ENCODE measurements at places on chromosomes 3 and 15.

DNA sequence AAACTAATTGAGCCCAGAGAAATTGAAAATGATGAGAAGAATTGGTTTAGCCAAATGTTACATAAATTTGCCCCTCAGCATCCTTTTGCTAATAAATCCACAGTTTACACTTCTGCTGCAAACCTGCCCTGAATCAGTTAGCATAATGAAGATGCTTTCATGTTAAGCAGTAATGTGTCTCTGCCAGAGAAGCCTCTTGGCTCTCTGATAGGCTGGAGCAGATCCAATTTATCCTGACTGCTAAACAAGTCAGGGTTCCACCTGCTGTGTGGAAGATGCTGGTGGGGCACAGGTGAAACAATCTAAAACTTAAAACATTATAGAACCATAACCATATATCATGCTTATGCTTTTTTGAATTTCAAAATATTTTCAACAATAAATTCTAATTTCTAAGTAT, 946.8 kb downstream of the OTOL1 start:
- DNase-seq, result no peak

DNA sequence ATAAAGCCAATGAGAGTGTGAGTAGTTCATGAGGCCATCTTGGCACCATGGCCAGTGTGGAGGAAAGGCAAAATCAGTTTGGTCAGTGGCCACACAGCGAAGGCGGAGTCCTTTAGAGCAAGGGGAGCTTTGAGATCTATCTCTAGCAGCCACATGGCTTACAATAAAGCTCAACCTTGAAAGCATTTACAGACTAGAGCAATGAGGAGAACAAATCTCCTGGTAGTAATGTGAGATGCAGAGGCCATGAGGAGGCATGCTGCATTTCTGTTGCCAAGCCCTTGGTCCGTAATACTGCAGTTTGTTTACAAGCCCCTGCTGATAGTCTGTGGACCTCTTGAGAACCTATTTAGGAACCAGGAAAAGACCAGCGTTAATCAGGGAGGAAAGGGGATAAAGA, 381.5 kb upstream of the C2CD4B start:
- DNase-seq, result no peak

- DNase-seq, result no peak
Measured at GRCh38 chr3:123258811-123259420, 57.2 kb downstream of the SEC22A start.

DNA sequence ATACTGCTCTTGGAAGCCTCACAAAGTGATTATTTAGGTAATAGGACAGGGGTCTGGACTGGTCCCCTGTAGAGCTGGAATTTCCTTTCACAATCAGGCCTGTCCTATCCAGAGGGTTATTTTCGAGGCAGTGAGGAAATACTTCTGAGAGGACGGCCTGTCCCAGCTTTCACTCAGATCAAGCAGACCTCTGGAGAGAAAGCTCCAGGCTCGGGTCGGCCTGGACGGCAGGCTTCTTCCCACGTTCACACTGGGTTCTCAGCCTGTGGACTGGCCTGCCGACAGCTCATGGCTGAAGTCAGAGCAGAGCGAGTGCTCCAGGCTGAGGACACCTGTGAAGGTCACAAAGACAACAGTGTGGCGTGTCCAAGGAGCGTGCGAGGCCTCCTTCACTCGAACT, 405.3 kb downstream of the VPS13C start:
- no peak for DNase-seq

DNA sequence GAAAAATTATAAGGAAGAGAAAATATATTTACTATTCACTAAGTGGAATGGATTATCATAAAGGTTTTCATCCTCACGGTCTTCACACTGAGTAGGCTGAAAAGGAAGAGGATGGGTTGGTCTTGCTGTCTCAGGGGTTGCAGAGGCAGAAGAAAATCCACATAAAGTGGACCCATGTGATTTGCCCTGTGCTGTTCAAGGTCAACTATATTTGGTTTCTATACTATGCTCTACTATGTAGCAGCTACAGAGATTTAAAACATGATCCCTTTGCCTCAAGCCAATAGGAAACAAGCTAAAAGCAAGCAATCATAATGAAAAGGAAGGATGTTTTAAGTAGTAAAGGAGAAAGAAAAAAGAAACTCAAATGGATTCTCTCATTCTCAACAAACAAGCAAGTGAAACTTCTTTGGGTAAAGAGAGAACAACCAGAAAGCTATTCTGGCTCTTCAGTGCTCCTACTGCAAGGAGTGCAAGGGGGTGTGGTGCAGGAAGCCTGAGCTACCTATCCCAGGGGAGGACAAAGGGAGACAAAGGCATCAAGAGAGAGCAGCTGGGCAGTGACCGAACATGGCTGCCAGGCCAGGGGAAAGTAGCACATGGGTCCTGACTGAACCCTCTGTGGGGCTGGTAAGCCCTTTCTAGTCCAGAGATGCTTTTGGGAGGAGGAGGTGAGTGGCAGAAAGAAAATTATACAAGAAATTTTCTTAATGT, 35.9 kb downstream of the SFMBT1 start:
- no peak for DNase-seq

DNA sequence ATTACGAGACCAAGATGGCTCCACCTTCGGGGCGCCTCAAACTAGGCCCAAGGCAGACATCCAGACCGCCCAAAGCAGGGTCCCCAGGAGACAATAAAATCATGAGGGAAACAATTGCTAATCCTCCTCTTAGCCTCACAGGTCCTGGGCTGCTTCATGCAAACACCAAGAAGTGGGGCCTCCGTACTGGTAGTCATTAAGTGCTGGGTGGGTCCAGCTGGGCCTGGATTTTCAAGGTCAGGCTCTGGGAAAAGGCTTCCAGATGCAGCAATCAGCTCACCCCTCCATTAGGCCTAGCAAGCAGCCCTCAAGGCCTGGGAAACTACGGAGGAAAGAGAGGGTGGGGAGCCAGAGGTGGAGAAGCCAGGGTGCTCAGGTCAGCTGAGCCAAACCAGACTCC, 634 bp downstream of the FBXL22 start:
- no peak for DNase-seq

DNA sequence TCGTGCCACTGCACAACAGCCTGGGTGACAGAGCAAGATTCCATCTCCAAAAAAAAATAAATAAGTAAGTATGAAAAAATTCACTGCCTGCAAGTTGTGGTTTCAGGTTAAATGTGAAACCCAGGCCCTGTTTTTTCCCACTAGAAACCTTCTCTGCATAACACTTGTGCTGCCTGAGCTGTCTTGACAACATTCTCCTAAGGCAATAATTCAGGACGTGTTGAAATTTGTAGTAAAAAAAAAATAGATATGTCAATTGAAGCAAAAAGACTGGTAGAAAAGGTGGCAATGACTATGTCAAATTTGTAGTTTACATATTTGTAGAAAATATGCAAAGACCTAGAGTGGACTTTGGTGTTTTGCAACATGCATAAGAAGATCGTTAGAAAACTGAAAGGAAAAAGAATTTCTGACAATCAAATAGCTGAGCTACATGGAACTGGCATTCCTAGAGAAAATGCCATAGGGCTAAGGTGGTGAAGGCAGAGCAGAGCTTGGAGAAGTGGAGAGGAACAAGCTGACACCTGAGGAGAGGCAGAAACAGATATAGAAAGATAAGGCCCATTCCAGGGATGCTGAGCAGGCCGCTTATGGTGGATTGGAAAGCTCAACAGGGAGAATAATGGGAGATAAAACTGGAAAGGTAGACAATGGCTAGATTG, 150.2 kb downstream of the PLCH1 start:
- DNase-seq, result no peak

- DNase-seq, result no peak
Measured at GRCh38 chr3:29065211-29065785, 215.6 kb upstream of the RBMS3 start.

DNA sequence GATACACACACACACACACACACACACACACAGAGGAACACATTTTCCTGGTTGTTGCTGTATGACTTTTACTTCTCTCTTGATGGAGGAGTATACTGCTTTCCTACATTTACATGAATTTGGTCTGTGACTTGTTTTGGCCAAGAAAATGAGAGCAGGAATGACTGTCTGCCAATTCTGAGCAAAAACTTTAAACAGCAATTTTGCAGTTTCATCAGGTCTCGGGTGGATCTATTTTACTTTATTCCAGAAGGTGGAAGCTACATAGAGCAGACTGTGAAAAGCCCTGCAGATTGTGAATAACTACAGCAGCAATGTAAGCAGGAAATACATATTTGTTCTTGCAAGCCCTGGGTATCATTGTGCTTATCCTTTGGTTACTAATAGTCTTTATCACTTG, 1350.0 kb upstream of the EPHA6 start:
- DNase-seq, result no peak

DNA sequence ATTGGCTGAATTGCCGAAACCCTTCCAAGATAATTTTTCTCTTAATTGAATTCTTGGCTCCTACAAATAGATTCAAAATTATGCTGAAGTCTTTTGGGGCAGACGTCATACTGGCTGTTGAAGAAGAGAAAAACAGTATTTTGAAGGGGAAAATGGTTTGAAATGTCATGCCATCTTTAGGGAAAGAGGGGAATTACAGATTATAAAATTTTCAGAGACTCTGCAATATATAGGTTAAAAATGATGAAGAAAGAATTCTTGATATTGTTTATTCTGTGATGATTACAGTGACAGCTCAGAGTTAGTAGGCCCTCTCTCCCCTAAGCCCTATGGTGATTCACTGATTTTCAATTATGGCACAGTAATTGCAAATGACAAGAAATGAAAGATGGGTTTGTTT, 86.1 kb downstream of the CGNL1 start:
- no peak for DNase-seq

GRCh38 chr15:98085003-98085639, 124.6 kb downstream of the ARRDC4 start:
- no peak for DNase-seq
